ENCODE measurements at places on chromosomes 2 and 18. TPM values are rescaled to one million over a fixed set of nuclear protein-coding genes. Genes with fewer than 3 reads are reported as not detected.

The UGT1A5 gene
- total RNA-seq, result not detected

The AFTPH gene
- total RNA-seq, result 109 TPM

The SULT1C2 gene
- total RNA-seq, result 0.41 TPM

The KCNE4 gene
- total RNA-seq, result 2.4 TPM

The SPATA3 gene
- not detected for total RNA-seq

The PRKAG3 gene
- not detected for total RNA-seq

The TXNDC2 gene
- not detected for total RNA-seq

The ATAD2B gene
- 55.0 TPM for total RNA-seq

The CCBE1 gene
- 32.6 TPM for total RNA-seq

The CLHC1 gene
- 48.1 TPM for total RNA-seq

The LYPD1 gene
- 24.5 TPM for total RNA-seq

The SKOR2 gene
- total RNA-seq, result not detected

The RPS27A gene
- 726 TPM for total RNA-seq

All from frontal cortex (tissue), 4 donors.